ENCODE measurements at places on chromosomes 5 and 9.

GRCh38 chr5:54518146-54518817 lies 723 bp downstream of the SNX18 start:
- DNase-seq = peak; percentile 48

- DNase-seq = no peak
Measured at GRCh38 chr5:149796836-149797235, 66.7 kb downstream of the PPARGC1B start.

DNA sequence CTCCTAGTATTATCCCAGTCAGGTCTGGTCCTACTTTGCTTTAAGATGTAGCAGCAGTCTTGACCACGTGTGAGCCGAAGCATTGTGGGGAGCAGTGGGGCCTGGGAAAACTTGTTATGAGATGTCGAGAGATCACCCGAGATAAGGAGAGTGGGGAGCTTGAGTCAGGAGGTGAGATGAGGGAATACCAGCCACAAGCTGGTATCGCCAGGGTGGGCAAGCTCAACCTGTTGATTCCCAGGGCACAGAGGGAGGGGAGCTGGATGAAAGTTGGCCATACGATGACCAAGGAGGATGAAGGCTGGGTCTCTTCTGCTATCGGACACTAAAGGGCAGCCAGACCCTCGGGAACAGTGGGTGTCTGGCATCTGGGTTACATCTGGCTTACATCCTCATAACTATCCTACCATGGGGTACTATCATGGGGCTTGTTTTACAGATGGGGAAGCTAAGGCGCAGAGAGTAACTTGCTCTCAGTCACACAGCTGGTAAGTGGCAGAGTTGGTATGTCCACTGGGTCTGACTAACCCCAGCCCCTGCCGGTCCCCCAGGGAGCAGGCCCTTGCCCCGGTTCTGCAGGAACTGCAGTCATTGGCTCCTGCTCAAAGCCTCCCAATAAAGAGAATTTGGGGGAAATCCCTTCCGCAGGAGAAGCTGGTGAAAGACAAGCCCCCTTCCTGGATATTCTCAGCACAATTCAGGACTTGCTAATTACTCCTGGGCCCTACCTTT lies 13.4 kb upstream of the TIFAB start:
- no peak for DNase-seq

- no peak for DNase-seq
Measured at GRCh38 chr5:170319301-170319700, 21.7 kb upstream of the LCP2 start.

- DNase-seq = no peak
Measured at GRCh38 chr9:120411862-120412424, 168.0 kb downstream of the CDK5RAP2 start.

- no peak for DNase-seq
Measured at GRCh38 chr5:76082772-76083554, at the start of gene SV2C. Gene SV2C (plus strand): TSS chr5:76083383. CDS start chr5:76131751, 48,368 bp downstream.

All from stimulated activated CD4-positive, alpha-beta T cell treated with anti-CD3 and anti-CD28 coated beads, Interleukin-2, amount 100 ng/mL, for 48 hours (primary cell).